ENCODE measurements at places on chromosomes 16 and 17.
A peak's percentile ranks its signal among the peaks of the same experiment; 100 is the strongest.

GRCh38 chr16:50671644-50672260 lies 9.4 kb downstream of the SNX20 start:
- DNase-seq, result peak; percentile 41

GRCh38 chr16:19179546-19180490 lies 11.8 kb downstream of the SYT17 start:
- no peak for DNase-seq

GRCh38 chr16:29996766-29997250 lies 767 bp downstream of the INO80E start:
- no peak for DNase-seq

GRCh38 chr16:86391984-86392383 lies 118.3 kb upstream of the FOXF1 start:
- peak; percentile 61 for DNase-seq

DNA sequence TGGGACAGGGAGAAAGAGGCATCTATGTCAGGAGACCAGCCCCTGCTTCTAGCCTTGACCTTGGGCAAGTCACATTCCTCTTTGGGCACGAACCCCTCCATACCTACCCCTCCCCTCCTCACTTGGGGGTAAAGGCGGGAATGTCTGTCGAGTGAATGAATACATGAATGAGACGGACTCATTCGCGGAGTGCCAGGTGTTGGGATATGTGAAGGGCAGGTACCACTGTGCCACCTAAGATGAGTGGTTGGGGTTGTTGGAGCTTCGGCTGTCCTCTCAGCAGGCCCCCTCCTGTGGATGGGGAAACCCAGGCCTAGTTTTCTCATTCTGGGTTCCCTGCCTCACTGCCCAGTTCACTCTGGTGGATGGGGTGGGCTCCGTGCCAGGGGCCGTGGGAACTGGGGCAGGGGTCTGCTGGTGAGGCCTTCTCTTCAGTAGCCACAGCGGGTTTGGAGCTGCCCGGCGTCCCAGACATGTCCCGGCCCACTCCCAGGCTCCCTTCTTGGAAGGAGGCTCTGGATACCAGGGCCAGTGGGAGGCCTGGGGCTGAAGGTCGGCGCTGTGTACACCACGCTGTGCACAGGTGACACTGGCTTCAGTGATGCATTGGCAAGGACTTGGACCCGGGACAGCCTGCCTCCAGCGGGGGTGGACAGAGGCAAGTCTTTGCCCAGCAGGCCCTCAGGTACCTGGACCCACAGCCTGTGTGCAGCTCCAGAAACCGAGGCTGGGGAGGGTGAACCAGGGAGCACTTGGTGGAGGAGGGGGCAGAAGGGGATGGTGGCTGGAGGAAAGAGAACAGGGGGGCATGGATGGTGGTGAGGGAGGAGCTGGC lies 5.6 kb downstream of the GLIS2 start:
- no peak for DNase-seq

GRCh38 chr16:4780235-4780634 lies 7.9 kb downstream of the SEPTIN12 start:
- peak; percentile 48 for DNase-seq

DNA sequence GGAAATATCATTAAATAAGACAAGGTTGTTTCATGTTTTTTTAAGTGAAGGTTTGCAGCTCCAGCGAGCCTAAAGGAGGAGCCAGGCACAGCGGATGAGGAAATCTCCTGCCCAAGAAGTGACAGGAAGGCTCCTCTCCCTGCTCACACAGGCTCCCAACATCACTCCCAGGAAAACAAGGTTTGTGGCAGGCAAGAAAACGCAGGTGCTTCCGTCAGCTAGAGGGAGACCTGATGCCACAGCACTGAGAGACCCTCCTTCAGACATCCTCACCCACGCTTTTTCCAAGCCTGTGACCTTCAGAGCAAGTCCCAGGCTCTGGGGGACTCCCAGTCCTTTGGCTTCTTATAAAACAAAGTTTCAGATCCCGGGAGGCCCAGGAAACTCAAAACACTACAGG lies 89.7 kb downstream of the ZNF423 start:
- DNase-seq, result no peak

- DNase-seq, result no peak
These were observed 2.4 kb upstream of the PERCC1 start for GRCh38 chr16:1428511-1428910.

GRCh38 chr17:64173646-64174045 lies 43.7 kb upstream of the ERN1 start:
- DNase-seq, result no peak

- no peak for DNase-seq
These were observed 7.3 kb downstream of the CYGB start for GRCh38 chr17:76530095-76530723.

GRCh38 chr16:426906-427249 lies 1.4 kb downstream of the RAB11FIP3 start:
- DNase-seq, result no peak

- no peak for DNase-seq
These were observed 77.4 kb upstream of the SMURF2 start for GRCh38 chr17:64739316-64740058.

DNA sequence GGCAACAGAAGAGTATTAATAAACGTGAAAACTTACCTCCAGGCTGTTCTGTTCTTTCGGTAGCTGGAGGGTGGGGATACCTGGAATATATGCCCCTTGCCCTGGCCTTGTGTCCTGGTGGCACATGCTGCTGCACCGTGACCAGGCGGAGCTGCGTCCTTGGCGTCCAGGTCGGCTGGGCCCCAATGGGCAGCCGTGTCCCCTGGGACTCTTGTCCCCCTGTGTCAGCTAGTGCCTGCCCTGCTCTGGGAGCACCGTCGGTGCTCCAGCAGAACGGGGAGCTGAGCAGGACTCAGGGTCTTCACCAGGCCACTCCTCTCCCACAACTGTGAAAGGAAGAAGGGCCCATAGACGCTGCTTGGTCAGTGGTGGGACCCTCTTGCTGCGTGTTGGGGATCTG lies 7.9 kb downstream of the ZNF213 start:
- DNase-seq, result no peak

DNA sequence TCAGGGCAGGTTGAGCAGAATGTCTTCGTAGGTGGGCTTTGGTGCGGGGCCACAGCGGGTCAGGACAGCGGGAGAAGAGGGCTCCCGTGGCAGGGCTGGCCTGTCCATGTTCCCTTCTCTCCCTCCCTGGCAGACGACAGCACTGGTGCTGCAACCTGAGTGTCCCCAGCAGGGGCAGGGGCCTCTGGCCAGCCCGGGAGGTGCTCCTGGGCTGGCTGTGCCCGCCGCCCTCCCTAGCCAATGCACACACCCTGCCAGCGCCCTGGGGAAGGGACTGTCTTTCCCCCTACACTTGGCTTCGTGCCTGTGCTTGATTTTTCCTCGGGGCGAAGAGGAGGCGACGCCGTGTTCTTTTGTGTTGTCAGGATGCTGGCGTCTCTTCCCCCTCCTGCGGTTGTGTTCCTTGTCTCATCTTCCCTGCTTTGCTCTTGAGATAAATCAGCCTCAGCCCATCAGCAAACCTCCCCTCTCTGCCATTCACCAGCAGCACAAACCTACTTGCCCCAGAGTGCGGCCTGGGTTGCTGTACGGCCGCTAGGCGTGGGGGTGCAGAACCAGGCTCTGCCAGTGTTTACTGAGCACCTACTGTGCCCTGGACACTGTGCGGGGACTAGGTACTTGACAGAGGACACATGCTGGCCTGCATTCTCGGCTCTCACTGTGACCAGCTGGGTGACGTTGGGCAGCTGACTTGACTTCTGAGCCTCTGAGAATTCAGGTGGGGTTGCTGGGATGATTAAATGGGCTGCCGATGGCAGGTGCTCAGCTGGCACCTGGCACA lies 237.3 kb upstream of the CIBAR2 start:
- no peak for DNase-seq

GRCh38 chr16:79758615-79759346 lies 158.2 kb upstream of the MAF start:
- DNase-seq, result no peak

- no peak for DNase-seq
These were observed 162.8 kb upstream of the CDH11 start for GRCh38 chr16:65284626-65285025.

GRCh38 chr17:75574404-75575036 lies 13.1 kb upstream of the MYO15B start:
- DNase-seq, result no peak

DNA sequence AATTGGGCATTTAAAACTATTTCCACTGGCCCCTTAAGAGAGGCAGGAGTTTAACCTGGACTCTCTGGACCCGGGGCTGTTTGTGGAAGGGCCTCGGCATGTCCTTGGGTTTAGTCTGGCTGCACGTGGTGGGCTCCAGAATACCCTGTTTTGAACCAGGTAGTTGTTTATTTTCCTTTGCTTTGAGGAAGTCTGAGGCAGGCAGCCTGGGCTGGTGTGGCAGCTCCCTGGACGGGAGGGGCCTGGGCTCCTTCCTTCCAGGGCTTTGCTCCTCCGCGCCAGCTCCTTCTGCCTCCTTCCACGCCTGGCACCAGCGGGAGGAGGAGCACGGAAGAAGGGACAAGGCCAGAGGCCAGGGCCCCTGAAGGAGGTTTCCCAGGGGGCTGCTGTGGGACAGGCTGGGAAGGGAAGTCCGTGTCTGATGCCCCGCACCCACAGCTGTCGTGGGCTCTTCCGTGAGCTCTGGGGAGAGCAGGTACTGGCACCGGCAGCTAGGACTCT lies 15.5 kb downstream of the BANP start:
- no peak for DNase-seq

DNA sequence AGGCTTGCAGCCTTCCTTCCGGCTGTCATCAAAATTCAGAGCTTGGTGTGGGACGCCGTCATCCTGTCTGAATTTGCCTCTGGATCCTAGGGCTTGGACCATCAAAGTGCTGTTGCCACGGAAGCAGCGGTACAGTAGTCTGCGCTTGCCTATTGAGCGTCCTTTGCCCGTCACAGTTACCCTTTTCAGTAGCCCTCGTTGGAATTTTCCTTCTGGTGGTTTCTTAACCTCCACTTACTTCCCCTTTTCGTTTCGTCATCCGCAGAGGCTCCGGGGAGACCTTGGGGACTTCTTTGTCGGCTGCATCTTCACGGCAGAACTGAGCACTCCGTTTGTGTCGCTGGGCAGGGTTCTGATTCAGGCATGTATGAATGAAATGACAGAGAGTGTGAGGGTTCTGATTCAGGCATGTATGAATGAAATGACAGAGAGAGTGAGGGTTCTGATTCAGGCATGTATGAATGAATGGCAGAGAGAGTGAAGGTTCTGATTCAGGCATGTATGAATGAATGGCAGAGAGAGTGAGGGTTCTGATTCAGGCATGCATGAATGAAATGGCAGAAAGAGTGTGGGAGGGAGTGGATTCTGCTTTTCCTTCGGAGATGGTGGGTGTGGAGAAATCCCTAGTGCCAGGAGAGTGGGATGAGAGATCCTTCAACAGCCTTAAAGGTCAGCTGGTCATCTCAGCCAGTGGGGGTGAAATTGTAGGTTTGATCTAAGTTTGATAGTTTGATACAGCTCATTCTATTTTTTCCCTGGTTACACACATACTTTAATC lies 8.0 kb downstream of the TLCD3A start:
- DNase-seq, result no peak

GRCh38 chr16:53090286-53090590 lies 35.4 kb downstream of the CHD9 start:
- DNase-seq, result no peak

DNA sequence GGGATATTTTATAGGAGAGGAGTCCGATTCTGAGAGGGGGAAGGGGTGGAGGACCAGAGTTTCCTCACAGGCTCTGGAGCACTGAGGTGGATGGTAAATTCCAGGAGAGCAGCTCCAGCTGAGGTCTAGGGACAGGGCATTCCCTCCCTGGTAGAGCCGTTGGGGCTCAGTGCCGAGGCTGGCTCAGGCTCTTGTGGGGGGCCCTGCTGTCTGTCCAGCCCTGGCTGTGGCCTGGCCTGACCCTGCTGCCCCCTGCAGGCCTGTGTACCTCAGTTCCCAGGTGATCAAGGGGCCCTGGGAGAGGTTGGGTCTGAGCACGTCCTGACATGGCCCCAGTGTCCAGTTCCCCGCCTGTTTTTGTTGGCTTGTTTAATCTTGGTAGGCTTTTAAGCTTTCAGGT lies 16.8 kb downstream of the ZNF750 start:
- no peak for DNase-seq

DNA sequence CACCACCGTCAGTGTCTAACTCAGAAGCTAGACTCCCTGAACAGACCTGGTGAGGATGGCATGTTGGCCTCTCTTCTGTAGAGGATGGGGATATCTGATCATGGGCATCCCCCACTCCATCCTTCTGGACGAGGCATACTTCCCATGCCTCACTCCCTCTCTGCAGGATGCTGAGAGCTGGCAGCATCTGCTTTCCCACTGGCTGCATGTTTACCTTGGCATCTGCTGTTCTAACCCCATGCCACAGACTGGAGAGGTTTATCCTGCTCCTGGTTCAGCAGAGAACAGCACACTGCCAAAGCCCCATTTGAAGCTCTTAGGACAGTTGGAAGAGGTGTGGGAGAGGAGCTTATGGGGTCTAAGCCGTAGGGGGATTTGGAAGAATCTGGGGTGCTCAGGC lies 46.0 kb downstream of the YPEL2 start:
- peak; percentile 42 for DNase-seq

DNA sequence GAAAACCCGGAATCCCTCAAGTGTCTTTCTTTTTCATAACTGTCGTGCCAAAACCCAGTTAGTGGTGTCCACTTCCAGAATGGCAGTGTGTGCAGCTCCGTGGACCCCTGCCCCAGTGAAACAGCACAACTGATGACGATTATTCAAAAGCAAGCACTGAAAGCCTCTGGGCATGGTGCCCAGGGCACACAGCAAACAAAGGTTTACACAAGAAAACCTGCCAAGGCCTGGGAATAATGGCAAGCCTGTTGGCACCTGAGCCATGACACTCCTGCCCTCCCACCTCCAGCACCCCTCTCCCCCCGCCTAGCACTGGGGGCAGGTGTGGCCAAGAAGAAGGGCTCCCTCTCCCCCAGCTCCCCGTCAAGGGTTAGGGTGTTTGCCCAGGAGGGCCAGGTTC lies 2.8 kb downstream of the PKMYT1 start:
- no peak for DNase-seq

DNA sequence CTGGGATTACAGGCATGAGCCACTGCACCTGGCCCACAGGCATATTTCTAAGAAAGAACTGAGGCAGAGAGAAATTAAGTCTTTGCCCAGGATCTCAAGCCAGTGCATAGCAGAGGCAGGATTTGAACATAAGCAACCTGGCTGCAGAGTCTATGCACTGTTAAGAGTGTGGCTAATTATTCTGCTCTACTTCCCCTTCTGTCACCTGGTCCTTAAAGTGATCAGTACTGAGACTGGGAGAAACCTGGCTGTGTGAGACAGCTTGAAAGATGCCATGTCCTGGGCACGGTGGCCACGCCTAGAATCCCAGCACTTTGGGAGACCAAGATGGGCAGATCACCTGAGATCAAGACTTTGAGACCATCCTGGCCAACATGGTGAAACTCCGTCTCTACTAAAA lies 58.1 kb downstream of the IQCK start:
- no peak for DNase-seq
